Fibroblast of skin of left quadriceps (primary cell): ENCODE measurements at places on chromosomes 5 and 9.

DNA sequence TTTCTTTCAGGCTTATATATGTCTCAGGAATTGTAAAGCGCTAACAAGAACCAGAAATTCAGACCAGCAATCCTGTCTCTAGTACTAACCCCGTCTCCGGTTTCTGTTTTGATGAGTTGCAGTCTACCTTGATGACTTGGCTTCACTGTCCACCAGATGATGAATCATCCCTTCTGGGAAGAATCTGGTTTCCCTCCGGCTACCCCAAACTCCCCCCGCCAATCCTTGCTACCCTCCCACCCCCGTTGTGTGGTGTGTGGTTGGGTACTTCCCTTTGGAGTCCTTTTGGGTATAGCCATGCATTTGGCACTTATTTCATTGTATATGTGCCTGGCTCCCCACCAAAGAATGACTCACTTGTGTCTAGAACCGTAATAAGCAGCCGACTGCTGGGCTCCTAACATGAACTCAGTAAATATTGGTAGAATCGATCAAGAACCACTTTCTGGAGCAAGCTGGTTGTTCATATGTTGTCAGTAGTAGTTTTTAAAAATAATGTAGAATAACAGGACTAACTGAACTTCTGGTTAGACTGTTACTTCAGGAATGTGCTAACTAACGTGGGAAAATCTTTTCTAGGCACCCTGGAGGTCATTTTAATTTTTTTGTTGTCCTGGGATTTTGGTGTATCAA, 8.3 kb upstream of the TGFBI start:
- peak; percentile 99 for DNase-seq

DNA sequence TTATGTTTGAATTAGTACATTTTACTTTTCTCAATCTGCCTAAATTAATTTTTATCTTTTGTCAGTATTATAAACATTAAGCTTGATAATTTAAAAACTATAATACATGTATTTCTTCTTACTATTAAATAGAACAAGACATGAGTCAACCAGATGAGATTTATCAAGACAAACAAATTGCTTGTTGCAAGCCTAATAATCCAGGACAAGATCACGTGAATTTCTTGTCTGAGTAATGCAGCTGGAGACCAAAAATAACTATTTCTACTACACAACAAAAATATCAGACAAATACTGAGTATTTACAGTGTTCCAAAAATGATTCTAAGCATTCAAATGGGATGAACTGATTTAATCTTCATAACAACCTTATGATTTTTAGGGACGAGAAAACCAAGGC, 339.1 kb upstream of the PRR16 start:
- DNase-seq, result no peak

DNA sequence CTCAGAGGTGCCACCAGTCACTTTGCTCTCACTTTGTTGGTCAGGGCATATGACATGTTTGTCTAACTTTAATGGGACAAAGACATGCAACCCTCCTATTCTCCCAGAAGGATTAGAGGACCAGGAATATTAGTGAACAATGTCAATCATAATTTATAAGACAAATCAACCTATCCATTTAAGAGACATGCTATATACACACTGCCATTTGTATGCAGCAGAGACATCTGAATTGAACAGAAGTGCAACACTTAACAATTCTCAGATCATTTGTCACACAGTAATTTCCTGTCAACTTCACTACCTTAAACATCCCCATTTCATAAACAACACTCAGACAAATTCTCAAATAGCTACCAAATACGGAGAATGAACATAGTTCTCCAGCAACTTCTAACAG, 273.6 kb upstream of the RGMB start:
- no peak for DNase-seq

DNA sequence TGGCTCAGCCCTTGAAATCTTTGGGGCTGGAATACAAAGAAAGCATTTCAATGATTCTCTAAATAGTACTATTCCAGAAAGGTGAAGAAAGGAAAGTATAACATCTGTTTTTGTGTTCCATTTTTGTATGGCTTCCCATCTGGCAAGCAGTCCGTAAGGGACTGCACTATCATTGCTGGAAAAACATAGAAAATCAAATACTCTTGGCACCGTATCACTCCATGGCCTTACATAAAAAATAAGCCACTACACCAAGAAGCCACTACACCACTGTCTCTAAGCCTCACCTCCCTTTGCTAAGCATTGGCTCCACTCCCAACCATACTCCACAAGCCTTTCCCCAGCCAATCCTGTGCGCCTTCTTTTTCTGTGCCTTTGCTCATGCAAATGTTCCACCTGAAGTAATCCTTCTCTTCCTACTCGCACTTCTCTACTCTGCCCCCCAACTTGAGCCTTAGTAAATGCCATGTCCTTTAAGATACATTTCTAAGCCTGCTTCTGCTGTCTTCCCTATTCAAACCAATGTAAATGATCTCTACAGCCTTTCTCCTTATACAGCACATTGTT, 454.6 kb upstream of the TUSC1 start:
- no peak for DNase-seq

DNA sequence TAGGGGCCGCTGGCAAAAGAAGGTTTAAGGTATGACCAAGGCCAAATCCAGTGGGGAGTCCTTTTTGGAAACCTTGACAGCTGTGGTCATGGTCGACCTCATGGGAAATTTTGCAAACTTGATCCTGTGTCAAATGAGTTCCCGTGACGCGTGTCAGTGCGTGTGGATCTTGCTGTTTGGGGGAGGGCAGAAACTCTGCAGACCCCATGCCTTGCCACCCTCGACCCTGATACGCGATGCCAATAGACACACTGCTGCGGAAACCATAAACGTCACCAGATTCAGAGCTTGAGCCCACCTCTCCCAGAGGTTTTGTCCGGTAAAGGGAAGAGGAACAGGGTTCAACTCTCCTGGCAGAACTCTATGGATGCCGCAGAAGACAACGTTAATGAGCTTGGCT, 104.7 kb downstream of the ADAMTS2 start:
- DNase-seq, result no peak

- no peak for DNase-seq
Observed at GRCh38 chr5:158990979-158991775, 108.5 kb downstream of the EBF1 start.

- DNase-seq, result no peak
Observed at GRCh38 chr5:151288180-151288579, 15.4 kb downstream of the SLC36A3 start.

GRCh38 chr5:2686321-2687124, 65.0 kb downstream of the IRX2 start:
- DNase-seq, result no peak

DNA sequence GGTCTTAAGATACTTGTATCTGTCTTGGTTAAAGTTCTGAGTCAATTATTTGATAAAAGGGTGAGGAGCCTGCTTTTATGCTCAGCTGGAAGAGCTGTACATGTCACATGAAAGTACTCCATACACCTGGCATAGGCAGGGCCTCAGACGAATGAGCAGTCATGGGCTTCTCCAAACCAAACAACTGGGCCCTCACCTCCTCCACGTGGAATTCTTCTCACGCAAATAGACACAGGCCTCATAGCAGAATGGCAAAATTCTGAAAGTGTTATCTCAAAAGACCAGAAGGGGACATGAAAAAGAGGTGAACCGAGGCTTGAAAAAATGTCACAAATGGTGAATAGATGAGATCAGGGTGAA, 48.6 kb downstream of the FAM240B start:
- DNase-seq, result no peak

- DNase-seq, result no peak
Observed at GRCh38 chr9:34571481-34571810, 18.1 kb downstream of the CNTFR start.

DNA sequence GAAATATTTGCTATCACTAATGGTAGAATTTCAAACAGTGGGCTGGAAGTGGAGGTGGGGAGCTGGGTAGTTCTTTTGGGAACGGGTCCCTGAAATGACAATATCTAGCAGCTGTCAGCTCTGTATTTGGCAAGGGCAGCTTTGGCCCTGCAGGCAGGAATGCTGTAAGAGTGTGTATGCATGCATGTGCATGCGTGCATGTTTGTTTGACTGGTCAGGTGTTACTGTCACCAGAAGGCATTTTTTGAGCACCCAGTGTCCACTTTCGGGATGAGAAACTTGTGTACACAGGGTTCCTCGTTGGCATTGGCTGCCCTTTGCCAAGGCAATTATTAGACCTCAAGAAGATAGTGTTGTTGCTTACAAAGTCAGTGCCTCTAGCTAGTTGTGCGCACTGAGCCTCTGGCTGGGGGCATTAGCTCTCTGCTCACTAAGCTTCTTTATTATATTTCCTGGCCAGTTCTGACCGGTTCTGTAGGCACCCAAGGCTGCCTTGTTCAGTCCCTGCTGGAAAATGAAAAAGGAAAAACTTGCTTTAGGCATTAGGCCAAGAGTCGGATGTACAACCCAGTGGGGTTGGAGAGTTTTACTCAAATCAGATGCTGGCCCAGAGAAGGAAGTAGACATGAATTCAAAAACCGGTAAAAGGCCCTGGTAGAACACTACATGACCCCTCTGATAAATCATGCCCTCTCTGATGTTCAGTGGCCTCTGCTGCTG, 2.0 kb downstream of the CYFIP2 start:
- no peak for DNase-seq

- no peak for DNase-seq
Observed at GRCh38 chr9:103014242-103014641, 19.1 kb downstream of the CYLC2 start.

- peak; percentile 98 for DNase-seq
Observed at GRCh38 chr5:57442080-57442839, 40.4 kb downstream of the ACTBL2 start.

GRCh38 chr9:7094576-7094975, 336.8 kb downstream of the KDM4C start:
- no peak for DNase-seq

DNA sequence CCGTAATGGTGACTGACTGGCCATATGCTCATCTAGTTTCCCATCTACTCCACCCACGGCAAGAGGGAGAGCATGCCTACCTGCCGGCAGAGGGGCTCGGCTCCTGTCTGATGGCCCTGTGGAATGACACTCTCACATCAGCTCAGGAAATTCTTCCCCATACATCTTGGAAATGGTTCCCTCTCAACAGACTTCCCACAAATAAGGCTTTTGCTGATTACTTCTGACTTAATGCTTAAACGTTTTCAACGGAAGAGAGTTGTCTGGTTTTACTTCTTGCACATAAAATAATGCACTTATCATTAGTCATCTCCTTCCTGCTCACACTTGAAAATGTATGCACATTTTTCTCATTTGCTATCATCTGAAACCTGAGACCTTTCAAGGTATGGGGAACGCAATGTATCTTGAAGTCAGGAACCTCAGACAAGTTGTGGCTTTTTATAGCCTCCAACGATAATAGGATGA, 129.5 kb downstream of the TTLL11 start:
- peak; percentile 93 for DNase-seq

DNA sequence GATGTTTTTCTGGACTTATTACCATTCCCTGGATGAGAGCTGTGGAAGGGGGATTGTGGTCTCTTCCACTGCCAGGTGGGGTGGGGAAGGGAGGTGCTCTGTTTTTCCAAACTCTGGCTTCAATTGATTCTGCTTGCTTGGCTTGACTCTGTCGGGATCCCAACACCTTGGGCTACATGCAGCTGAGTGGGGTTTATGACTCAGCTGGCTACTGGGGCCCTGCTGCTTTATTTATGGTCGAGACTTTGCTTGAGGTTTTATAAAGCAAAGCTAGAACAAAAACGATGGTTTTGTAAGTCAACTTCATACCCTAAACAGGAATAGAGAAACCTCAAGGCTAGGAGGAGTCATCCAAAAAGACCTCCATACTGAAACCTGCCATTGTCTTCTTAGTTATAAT, 76.3 kb downstream of the AOPEP start:
- peak; percentile 59 for DNase-seq

- no peak for DNase-seq
Observed at GRCh38 chr5:123199527-123199926, 110.5 kb downstream of the PRDM6 start.

DNA sequence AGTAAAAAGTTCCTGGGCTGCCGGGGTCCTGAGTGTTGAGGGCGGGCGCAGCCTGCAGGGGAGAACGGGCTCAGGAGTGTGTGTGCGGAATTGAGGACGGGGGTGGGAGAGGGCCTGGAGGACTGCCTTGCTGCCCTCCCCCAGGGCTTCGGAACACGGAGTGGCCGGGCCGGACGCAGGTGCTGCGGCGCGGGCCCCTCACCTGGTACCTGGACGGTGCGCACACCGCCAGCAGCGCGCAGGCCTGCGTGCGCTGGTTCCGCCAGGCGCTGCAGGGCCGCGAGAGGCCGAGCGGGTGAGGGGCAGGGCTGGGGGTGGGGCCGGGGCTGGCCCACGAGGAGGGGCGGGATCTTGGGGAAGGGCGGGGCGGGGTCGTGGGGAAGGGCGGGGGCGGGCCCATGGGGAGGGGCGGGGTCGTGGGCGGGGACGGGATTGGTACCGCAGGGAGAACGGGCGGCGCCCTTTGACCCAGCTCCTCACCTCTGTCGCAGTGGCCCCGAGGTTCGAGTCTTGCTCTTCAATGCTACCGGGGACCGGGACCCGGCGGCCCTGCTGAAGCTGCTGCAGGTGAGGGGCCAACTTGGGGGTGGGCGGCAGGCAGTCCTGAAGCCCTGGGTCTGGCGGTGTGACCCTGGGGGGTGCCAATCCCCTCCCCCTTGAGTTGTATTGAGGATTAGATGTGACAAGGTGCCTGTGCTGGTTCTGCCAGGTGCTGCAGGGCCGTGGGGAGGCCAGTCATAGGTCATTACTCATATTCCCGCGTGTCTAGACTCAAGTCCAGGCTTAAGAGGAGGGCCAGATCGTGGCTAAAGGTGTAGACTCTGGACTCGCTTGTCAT, 7.1 kb downstream of the FPGS start:
- no peak for DNase-seq

DNA sequence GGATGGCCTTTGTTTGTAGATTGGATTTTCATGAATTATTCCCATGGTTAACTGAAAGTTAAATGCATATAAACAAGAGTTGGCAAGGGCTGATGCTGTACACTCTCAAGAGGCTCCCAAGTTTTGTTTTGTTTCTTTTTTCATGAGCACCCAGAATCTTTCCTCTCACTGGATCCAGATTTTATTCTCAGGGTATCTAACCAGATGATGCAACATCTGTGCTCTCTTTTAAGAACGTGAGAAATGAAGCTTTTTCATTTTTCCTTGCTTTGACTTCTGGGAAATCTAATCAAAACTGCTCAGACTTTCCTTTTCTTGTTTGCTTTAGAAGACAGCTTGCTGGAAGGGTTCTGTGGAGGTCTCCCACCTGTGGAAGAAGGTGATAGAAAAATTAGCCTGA, 142.7 kb upstream of the SLC12A2 start:
- no peak for DNase-seq

DNA sequence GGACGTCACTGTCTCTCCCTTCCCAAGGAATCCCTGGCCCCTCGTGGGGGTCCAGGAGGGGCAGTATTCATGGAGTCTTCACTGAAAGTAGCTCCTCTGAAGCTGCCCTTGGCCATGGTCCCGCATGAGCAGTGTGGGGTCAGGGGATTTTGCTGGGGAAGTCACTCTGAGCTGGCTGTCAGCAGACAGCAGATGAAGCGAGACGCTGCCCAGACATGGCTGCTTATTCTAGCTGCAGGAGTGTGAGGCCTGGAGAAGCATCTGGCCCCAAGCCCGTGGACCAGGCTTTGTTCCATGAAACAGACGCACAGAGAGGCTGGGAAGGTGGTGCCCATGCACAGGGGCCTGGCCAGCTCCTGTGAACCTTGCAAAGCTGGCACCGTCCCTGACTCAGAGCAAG, 21.5 kb upstream of the ASS1 start:
- no peak for DNase-seq
